ENCODE measurements at places on chromosomes 4 and X.

DNA sequence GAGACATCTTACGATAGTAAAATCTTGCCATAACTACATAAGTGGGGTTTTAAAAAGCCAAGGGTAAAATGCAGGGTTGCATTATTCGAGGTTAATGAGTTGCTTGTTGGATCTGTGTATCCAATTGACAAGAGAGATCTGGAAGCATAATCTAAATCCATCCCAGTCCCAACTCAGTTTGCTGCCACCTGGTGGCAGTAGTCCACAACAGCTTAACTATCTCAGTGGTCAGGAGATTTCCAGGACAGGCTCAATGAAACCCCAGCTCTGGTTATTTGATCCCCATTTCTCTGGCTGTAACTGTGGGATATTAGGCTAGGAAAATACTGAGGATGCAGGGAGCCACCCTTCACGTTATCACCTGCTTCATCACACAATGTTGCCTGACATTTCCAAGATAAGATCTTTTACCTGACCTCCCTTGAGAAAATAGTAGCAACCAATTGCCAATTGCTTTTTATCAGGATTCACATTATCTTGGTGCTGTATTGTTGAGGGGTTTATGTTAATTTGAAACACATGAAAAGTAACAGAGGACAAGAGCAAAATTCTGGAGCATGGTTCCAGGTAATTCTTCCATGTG, 88.2 kb upstream of the TNIP3 start:
- peak; percentile 66 for DNase-seq

GRCh38 chrX:110758781-110759422, 36.7 kb downstream of the CHRDL1 start:
- DNase-seq, result no peak

DNA sequence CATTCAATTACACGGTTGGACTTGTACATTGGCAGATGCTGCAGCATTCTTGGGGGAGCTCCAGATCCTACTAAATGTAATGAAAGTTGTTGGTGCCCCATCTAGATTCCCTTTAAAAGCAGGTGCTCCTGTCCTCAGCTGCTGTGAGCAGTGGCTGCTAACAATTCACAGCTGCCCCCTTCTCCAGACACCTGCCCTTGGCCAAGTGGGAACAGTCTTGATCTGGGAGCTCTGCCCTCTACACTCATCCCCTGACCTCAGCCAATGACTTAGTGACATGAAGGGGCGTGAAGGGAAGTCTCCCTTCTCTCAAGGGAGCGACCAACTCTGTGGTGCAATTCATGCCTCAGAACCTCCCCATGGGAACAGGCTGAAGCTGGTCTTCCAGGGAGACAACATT, 125.7 kb downstream of the EIF4E start:
- DNase-seq, result no peak

DNA sequence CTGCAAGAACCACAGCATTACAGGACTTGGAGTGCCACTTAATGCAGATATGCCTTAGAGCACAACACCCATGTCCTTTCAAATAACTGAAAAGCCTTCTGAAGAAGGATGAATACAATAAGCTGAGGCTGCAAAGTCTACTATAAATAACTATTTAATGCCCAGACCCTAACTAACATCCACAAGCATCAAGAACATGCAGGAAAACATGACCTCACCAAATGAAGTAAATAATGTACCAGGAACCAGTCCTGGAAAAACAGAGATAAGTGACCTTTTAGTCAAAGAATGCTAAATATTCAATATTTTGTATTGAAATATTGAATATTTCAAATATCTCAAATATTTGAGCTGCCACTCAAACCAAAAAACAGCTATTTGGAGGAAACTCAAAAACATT, 16.9 kb downstream of the ACTRT1 start:
- no peak for DNase-seq

GRCh38 chr4:1169171-1169671, 3.2 kb downstream of the SPON2 start:
- DNase-seq, result no peak

DNA sequence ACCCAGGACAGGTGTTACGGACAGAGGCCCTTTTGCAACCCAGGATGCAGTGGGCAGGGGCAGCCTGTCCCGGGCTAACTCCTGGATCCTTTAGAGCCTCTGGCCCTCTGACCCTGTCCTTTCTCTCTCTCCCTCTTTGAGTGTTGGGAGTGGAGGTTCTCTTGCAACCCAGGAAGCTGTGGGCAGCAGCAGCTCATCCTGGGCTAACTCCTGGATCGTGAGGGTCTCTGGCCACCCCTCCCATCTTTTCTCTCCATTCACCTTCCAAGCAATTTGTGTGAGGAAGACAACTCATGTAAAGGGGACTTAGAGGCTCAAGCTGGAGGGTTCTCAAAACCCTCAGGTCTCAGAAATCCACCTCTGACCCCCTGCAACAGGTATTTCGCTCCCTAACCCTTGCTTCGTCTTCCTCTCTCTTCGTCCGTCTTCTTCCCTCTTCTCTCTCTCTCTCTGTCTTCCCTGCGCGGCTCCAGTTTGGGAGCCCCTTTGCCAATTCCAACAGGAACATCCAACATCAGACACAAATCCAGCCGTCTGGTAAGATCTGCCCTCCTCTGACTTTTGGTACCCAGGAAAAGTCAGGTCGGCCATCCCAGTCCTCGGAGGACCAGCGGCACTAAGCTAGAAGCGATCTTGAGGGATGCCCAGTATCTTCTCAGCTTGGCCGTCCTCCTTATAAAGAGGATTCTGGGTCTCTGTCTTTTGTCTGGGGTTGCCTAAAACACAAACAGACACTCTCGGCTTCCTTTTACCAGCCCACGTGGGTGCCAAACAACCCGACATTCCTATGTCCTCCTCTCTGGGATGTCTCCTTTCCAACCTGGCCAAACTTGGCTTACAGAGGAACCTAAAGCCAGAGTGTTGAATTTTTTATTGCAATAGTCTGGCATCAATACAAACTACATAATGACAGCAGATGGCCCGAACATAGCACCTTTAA, 7.9 kb downstream of the ASMTL start:
- DNase-seq, result no peak

- no peak for DNase-seq
Observed at GRCh38 chr4:8082517-8083055, 76.0 kb downstream of the ABLIM2 start.

- peak; percentile 40 for DNase-seq
Observed at GRCh38 chr4:101155368-101155767, 192.0 kb downstream of the PPP3CA start.

GRCh38 chrX:72308566-72309296, 3.0 kb upstream of the CITED1 start:
- DNase-seq, result peak; percentile 51

GRCh38 chr4:152485726-152486276, 50.1 kb downstream of the FBXW7 start:
- peak; percentile 63 for DNase-seq

DNA sequence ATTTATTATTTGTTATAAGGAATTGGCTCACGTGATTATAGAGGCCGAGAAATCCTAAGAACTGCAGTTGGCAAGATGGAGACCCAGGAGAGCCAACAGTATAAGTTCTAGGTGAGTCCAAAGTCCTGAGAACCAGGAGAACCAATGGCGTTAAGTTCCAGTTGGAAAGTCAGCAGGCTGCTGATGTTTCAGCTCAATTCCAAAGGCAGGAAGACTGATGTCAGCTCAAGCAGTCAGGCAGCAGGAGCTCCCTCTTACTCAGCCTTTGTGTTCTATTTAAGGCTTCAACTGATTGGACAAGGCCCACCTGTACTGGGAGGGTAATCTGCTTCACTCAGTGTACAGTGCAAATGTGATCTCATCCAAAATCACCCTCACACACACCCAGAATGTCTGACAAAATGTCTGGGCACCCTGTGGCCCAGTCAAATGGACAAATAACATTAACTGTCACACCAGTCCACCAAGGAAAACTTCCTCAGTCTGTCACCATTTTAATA, 30.8 kb upstream of the TBL1X start:
- DNase-seq, result no peak

- DNase-seq, result peak; percentile 48
Observed at GRCh38 chrX:3697701-3698279, 15.7 kb downstream of the PRKX start.

GRCh38 chr4:175961604-175962003, 104.0 kb upstream of the WDR17 start:
- no peak for DNase-seq

GRCh38 chrX:10032147-10032546, 65.0 kb downstream of the CLDN34 start:
- no peak for DNase-seq

DNA sequence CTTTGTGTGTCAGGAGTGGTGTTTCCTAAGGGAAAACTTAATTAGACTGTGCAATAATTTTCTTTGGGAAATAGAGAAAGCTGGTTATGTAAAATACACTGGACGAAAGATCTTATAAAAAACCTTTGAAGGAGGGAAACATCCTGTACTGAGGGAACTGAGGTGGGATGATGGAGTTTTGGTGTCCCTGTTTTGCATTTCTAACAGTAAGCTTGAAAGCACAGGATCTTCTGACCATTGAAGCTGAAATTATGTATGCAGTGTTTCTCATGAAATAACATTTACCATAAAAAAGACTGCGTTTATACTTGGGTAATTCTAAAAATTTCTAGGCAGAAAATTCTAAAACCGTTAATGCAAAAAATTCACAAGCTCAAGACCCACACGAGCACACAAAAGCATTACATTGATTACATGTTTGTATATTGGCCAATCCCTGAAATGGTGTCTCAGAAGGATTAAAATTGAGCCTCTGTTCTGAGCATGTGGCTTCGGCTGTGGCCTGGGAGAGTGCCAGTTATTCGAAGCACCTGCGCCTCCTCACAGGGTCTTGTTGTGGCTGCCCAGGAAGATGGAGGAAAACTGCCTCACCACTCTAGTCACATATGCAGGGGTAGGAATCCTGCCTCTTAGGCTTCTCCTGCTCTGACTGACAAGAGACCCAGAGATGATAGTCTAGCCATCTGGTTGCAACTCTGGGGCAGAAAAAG, 49.5 kb downstream of the JADE3 start:
- no peak for DNase-seq

DNA sequence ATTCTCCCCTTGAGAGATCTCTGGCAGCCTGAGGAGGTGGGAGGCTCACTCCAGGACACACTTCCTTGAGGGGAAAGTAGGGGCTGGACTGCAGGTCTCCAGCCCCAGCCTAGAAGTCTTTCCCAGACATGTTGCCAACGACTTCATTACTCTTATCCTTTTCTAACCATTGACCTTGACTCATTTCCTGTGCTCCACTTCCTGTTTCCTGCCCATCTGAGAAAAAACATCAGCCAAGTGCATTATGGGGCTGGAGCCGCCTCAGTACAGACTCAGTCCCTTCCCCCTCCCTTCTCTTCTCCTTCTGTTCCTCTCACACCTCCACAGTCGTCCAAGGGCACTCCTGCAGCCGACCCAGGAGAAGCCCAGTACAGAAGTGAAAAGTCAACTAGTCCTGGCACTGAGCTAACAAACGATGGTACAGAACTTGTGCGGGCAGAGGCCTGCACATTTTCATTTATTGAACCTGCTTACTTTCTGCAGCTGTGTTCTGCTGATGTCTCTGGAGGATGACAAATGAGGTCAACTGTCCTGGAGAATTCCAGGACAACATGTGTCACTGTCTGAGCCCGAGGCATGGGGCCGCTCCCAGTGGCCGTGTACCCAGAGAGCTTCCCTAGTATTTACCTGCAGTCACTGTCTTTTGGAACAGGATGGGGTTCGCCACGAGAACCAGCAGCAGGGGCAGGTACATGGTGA, 20.1 kb downstream of the GPR143 start:
- DNase-seq, result no peak

DNA sequence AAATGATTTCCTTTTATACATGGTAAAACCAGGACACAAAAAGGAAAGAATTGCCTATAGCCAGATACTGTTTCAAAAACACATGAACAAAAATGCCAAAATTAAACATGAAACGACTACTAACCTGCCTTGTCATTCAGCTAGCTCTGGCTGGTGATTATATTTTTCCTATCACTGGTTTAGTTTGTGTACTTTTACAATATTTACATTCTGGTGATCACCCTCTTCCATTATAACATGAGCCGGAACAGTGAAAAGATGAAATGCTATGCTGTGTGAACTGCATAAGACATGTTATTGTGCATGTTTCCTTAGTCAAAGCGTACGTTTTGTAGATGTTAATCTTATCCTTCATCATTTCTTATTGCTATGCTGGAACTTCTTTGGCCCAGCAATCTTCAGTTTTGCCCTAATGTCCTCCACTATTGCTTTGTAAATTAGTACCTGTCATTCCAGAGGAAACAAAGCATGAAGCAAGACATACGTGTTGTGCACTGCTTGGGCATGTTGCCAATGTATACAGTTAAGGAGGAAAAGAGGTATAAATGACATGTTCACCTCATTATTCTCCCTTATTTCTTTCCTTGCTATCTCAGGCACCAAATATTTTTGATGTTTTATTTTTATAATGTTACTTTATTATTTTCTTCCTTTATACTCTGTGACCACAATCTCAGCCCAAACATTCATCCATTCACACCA, 386.3 kb downstream of the ARHGAP24 start:
- no peak for DNase-seq

- no peak for DNase-seq
Observed at GRCh38 chr4:10688022-10688421, 3.5 kb upstream of the CLNK start.

GRCh38 chr4:128301979-128302378, 14.4 kb upstream of the PGRMC2 start:
- no peak for DNase-seq

- DNase-seq, result no peak
Observed at GRCh38 chr4:115529126-115529525, 415.7 kb upstream of the NDST4 start.

DNA sequence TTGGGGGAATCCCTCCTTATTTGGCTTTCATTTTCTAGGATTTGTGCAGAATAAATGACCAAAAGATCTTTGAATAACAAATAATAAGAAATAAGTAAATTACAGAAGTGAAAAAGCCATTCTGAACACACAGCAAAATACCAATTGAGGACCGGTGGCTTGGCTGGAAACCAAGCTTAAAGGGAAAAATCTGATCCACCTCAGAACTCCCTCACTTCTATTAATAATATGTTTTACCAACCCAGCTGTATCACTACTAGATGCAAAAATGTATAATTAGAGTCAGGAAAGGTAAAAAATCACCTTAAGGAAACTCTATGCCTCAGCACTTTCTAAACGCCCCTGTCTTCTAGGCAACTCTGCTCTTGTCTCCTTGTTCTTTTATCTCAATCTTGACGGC, 77.3 kb downstream of the TSPAN5 start:
- DNase-seq, result no peak

DNA sequence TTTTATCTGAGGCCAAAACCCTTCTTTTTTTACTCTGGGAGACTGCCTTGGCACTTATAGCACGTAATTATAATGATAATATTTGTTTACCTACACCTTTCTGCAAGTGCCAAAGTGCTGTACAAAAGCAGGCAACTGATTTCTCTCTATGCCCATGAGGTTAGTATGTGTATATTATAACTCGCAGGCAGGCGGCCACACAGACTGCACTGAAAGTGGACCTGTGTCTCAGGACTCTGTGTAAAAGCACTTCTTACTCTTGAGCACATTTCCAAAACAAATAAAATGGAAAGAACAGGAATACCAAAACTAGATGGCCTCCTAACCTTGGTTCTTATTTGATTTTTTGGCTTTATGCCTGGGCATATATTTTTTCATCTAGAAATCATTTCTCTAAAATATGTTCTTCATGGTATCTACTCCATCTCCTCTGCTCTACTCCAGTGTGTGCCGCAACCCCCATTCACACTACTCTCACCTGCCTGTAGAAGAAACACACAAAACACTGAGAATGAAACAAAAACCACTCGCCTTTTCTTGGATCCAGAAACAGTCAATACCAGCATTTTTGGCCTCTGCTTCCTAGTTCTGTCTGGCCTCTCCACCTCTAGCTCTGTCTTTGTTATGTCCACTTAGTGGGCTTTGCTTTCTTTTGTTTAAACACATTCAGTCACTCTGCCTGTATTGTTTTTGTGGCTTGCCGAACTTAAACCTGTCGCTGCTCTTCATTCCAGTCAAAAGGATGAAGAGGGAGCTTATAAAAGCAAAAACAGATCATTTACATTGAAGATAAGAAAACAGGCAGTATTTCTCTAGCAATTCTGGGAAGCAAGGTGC, 934.5 kb upstream of the TENM3 start:
- DNase-seq, result no peak

Measured in AG10803 (cell line).